ENCODE measurements at places on chromosomes 3 and 15.
A peak's percentile ranks its signal among the peaks of the same experiment; 100 is the strongest.

DNA sequence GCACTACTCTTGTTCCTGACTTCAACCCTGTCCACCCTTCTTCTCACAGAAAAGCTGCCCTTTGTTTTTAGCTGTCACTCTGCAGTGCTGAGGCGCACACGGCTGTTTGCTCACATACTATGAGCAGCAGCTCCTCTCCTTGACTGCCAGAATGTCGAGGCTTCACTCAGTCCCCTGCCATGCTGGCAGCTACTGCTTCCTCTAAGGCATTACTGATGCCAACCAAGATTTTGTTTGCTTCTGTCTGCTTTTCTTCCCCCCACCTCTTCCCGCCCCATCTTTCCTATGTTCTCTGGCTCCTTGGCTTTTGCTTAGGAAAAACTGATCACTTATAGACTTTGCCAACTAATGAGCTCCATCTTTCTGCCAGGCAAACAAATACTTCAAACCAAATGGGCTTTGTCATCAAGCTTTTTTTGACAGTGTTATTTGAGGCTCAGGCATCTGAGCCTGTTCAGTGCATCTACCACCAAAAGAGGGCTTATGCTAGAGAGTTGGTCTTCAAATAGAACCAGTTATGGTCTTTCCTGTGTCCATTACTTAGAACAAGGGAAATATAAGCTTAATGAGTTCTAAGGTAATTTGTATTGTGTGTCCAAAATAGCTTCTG, 81.0 kb downstream of the FBXL2 start:
- DNase-seq = no peak

DNA sequence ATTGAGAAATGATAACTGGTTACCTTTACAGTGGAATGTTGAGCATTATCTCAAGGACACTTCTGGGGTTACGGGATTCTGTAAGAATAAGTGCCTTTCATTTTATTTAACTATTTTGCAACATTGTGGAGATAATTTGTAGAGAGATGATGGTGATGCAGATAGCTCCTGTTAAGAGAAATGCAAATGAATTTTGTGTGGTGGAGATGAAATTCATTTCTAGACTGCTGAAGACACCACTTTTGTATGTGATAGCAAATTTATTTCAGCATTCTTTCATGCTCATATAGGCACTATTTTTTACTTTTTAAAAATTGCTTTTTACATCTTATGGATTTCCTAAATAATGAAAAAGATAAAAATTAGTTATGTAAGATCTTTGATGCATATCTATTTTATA, 463.3 kb upstream of the CBLB start:
- no peak for DNase-seq

GRCh38 chr3:148729476-148730055, 31.9 kb downstream of the AGTR1 start:
- peak; percentile 35 for DNase-seq

DNA sequence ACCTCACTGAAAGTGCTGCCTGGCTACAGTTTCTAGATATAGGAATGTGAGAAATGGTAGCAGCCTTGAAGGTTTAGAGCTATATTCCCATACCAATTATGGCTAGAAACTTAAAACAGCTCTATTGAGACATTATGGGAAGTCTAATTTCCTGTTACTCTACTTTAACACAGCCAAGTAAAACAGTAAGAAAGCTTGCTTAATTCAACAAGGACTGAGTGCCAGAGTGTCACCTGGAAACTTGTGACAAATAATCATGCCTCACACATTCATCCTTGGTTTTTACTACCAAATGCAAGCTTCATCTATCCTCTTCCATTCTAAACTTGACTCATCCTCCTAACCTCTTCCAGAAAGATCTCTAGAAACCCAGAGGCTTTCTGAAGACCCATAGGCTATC, 41.7 kb downstream of the UBE3A start:
- no peak for DNase-seq

GRCh38 chr3:153456833-153457545, 295.0 kb downstream of the RAP2B start:
- no peak for DNase-seq

DNA sequence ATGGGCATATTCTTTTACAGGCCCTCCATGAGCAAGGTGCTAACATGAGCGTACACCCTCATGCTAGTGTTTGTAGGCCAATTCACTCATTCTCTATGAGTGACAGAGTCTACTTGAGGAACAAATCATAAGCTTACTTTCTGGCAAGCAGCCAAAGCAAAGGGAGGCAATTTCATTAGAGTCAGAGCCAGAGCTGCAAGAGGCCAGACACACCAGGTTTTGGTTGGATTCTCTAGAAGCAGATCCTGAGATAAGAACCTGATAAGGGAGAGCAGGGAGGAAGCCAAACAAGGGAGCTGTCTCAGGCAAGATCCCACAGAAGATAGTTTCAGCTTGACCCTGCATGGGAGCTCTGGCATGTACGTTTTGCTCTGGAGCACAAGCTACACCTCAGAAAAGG, 214.1 kb upstream of the CTNNB1 start:
- no peak for DNase-seq

DNA sequence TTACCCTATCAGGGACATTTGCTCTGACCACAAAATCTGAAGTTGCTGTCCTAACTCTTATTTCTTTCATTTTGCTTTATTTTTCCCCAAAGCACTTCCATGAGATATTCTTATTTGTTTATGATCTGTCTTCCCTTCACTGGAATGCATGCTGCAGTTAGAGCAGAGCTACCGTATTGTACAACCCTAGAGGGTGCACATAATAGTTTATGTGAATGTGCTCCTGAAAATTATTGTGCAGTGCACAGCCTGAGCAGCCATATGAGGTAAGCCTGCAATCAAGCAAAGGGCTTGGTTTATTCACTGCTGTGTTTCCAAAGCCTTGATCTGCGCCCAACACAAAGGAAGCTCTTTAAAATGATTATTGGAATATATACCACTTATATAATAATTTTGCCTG, 120.3 kb upstream of the CADPS start:
- DNase-seq = no peak

- no peak for DNase-seq
Measured at GRCh38 chr15:49383266-49383665, 39.8 kb upstream of the FGF7 start.

DNA sequence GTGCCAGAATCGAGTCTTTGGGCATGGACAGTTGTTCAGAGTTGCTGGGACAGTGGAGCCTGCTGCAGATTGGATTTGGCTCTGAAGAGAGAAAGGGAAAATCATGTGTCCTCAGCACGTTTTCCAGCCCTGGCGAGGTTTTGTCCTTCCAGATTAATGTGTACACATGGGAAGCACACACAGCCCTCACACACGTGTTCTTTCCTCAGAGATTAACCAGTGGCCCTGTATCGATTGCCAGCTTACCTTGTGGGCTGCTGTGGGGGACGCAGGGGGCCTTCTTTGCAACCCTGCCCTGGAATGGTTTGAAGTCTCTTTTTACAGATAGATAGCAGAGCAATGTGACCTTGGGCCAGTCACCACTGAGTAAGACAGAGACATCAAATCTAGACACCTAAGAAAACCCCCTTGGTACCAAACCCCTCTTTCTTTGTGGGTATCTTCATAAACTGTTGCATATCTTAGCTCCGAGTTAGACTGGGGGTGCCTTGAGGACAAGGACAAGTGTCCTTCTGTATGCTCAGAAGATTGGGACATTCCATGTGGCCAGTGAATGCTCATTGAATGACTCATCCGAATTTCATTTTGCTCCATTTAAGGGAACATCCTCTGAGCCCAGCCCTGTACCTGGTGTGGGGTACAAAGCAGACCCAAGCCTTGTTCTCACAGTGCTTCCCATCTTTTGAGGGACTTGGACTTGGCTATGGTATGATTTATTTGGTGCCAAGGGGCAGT, 48.0 kb downstream of the SMAD6 start:
- DNase-seq = peak; percentile 42

DNA sequence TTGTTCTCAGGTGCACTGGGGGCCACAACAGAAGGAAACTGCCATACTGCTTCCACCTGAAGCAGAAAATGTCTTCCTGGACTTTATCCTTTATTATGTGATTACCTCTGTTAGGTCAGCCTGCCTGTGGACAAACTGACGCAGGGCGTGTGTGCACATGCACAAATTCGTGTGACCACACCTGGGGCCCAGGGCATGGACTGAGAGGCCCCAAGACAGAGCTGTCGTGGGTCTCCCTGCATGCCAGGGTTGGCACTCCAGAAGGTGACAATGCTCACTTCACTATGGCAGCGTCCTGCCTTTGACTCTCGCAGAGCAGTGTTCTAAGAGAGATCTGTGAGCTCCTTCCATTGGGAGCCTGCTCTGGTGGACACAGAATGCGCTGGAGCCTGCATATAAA, 34.5 kb downstream of the CCDC12 start:
- no peak for DNase-seq

DNA sequence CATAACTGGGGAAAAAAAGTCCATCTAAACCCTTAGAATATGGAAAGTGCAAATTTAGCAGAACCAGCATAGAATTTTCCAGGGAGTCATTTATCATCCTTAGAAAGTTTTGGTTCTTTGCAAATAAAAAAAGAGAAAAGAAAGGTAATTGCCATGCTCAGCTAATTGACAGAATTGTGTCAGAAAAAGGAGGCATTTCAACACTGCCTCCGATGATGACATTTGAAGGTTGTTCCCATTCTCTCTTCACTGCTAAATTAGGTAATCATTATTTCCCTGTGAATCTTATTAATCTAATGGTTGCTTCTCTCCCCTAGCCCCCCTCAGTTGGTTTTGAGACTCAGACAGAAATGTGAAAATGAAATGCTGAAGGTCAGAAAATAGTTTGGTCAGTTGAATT, 139.2 kb downstream of the PDCD6IP start:
- no peak for DNase-seq

DNA sequence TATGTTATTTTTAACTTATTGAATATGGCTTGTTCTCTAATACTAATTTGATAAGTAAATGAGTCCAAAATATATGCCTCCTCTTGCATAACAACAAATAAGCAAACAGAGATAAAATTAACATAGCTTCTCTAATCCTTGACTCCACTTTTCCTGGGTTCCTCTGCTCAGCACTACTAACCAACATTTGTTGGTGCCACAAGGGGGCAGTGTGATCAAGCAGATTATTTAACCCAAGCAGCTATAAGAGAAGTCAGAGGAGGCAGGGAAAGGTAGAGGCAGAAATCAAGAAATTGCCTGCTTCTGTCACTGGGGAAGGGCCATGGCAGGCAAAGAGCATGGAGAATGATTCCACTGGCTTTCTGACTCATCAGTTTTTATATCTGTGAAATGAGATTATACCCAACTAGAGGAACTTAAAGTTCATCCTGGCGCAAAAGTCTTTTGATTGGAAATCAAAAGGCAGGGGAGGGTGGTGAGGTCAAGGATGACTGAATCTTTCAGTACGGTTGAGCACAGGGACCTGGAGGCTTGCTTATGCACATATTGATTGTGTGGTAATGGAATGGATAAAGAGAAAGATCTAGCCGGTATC, 152.2 kb downstream of the IGSF11 start:
- peak; percentile 62 for DNase-seq

GRCh38 chr15:77034695-77035489, 36.0 kb downstream of the TSPAN3 start:
- DNase-seq = peak; percentile 68

DNA sequence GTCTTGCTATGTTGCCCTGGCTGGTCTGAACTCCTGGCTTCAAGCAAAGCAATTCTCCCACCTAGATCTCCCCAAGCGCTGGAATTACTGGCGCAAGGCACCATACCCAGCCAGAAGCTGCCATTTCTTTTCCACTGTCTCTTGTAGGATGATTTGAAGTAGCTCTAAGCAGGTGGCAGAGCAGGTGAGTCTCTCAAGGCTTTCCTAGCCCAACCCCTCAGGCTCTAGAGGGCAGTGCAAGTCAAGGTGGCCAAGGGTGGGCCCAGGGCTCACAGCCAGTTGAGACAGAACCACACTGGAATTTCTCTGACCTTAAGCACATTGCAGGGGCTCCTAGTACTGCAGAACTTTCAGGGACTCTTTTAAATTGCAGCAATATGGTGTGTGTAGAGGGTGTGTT, 15.6 kb upstream of the DAG1 start:
- DNase-seq = no peak

DNA sequence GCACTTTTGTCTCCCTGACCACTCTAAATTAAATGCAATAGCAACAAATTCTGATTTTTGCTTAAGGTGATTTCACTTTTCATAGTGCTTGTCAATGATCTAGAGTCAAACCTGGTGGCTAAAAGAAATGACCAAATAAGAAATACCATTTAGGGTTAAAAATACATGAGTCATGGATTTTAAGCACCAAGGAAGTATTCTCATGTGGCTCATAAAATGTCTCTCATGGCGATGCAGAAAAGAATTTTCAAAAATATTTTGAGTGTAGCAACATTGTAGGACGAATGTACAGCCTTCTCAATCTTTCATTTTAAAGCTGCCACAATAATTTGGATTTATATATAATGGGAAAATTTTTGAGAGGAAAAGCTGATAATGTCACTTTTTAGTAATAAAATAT, 193.6 kb downstream of the EPHA3 start:
- DNase-seq = peak; percentile 20

DNA sequence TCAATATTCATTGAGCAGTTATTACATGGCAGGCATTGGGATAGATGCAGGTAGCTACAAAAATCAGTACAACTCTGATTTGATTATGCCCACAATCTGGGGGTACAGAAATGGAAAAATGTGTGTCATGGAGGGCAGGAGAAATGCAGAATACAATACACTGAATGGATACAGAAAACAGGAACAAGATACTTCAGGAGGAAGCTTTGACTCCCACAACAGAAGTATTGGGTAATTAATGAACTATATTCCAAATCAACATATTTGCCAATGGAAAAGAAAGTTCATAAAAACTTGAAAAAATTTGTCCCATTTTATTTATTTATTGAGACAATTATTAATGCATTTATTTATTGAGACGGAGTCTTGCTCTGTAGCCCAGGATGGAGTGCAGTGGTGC, 207.0 kb downstream of the SUCLG2 start:
- DNase-seq = no peak

GRCh38 chr15:60195611-60196010, 191.5 kb downstream of the FOXB1 start:
- no peak for DNase-seq

- DNase-seq = peak; percentile 66
Measured at GRCh38 chr3:39809181-39809994, at the start of gene MYRIP. MYRIP (plus strand) TSS chr3:39809609; CDS start chr3:39900817, 91,208 bp downstream.

GRCh38 chr3:13548696-13549622, at the start of gene FBLN2:
FBLN2 (plus strand) TSS chr3:13549125; CDS start chr3:13570356, 21,231 bp downstream.
- peak; percentile 98 for DNase-seq

- peak; percentile 80 for DNase-seq
Measured at GRCh38 chr3:36380221-36381031, at the start of gene STAC. STAC (plus strand) TSS chr3:36380504; CDS start chr3:36380644, 140 bp downstream.
